ENCODE measurements at places on chromosomes 1 and 21.

DNA sequence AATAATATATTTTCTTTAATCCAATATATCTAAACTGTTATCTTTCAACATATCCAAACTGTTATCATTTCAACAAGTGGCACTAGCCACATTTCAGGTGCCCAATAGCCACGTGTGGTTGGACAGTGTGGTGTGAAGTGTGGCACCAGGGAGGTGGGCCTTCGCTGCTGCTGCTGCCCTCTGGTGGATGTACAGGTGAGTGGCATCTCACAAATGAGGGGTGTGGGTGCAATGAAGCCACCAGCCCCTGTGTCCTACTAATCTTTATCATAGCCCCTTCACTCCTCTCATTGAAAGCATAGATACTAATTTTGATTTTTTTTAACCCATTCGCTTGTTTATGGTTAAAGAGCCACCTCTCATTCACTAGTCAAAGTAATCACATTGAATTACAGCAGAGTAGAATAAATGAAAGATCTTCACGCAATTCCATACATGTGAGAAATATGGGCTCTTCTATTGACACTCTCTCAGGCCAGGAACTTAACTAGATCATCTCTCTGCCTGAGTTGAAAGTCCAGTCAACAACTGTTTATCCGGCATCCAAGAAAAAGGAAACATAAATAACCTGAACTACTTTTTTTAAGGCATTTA is 499.2 kb downstream of the OMA1 start:
- no peak for DNase-seq

GRCh38 chr1:53949023-53949990 is 3.2 kb downstream of the LRRC42 start:
- DNase-seq, result no peak

GRCh38 chr1:44829506-44830384 is 13.3 kb downstream of the PTCH2 start:
- DNase-seq, result no peak

GRCh38 chr1:1050577-1051052 is 23.5 kb downstream of the RNF223 start:
- DNase-seq, result no peak

- DNase-seq, result no peak
Observed at GRCh38 chr1:107804134-107804533, 160.8 kb downstream of the VAV3 start.

DNA sequence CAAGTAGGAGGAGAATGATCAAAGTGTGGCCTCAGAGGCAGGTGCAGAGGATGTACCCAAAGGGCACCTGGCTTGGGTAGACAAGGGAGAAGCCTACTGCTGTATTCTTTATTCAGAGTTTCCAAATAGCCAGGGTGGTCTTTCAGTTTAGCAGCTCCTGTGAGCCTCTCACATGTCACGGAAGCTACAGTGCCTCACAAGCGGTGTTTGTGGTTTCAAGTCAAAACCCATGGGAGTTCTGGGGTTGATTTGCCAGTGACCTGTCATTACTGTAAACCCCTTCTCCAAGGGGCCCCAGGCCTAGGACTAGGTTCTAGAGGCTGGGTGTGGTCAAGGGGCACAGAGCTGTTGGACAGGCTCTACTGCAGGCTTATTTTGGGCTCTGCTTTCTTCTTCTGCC is 10.2 kb upstream of the IL10 start:
- DNase-seq, result no peak

- no peak for DNase-seq
Observed at GRCh38 chr1:111199881-111200801, at the start of gene DENND2D. Gene DENND2D, minus strand, starts transcription at chr1:111200646. Its CDS starts 187 bp downstream, at chr1:111200459.

GRCh38 chr1:246608616-246609376 is 42.5 kb downstream of the CNST start:
- no peak for DNase-seq

DNA sequence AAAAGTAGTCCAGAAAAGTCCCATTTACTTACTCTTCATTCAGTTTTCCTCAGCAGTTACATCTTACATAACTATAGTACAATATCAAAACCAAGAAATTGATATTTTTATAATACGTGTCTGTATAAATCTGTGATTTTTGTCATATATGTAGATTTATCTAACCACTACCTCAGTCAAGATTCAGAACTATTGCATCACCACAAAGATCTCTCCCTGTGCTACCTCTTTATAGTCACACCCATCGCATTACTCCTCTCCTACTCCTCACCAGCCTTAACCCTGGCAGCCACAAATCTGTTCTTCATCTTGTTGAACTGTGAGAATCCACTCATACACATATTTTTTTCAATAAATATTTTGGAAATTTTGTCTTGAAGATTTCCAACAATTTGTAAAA is 72.5 kb downstream of the RALGPS2 start:
- DNase-seq, result no peak
